ENCODE measurements at places on chromosomes 7 and 10.

GRCh38 chr10:105023211-105024111 is 382.4 kb downstream of the SORCS3 start:
- DNase-seq = peak; percentile 43

GRCh38 chr7:34406848-34407530 is 251.0 kb upstream of the NPSR1 start:
- no peak for DNase-seq

DNA sequence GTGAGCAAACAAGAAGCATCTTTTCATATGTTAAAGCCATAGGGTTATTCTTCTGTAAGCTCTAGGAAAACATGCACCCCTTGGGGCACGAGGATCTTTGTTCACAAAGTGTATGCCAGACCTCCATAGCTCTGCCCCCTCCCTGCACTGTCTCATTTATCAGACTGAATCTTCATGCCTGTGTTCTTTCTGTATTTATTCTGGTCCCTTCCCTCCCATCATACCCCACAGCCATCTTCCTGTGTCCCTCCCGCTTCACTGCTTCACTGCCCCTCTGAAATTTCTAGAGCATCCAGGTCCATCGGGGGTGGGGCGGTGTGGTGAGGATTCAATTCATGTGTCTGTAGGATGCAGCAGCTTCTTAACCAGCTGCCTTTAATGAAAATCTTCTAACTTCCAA is 7.5 kb downstream of the EPHB6 start:
- no peak for DNase-seq

GRCh38 chr7:20482071-20482470 is 133.4 kb upstream of the ABCB5 start:
- DNase-seq = no peak

- no peak for DNase-seq
These were observed 297.6 kb downstream of the MTERF1 start for GRCh38 chr7:91582799-91583477.

- no peak for DNase-seq
These were observed 63.7 kb downstream of the SP8 start for GRCh38 chr7:20722941-20723340.

DNA sequence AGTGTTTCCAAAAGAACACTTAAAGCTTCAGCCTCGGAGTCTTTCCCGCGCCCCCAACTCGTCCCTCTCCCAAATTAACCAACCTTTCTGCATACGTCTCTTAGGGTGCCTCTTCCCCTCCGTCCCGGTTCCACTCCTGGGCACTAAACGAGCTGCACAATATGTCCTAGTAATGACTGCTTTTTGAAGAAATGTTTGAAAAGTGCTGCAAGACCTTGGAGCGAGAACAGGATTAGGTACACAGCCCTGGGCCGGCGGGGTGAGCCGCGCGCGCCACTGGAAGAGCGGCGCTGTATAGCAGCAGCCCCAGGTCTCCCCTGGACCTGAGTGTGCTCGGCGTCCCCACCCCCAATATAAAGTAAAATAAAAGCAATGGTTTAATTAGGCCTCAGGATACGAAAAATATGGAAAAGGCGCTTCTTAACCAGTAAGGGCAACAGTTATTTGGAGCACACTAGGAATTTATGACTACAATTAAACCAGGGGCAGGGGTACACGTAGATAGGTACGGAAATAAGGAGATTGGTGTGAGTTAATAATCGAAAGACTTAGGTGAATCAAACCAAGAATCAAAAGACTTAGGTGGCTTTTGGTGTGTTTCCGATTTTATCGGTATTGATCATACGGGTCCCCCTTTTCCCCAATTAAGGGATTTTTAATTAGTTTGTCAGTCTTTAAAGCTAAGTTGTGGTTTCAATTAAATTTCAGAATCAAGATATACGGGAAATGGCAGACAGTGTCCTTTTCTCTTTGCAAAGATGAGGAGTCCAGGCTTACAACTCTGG is 1.9 kb downstream of the TET1 start:
- peak; percentile 34 for DNase-seq
